Activated T-helper 1 cell treated with Interleukin-2 at 50 U/mL for 16 hours (primary cell): ENCODE measurements at places on chromosomes 16 and 17.

- no peak for DNase-seq
These were observed 21.1 kb upstream of the TFAP4 start for GRCh38 chr16:4293822-4294457.

DNA sequence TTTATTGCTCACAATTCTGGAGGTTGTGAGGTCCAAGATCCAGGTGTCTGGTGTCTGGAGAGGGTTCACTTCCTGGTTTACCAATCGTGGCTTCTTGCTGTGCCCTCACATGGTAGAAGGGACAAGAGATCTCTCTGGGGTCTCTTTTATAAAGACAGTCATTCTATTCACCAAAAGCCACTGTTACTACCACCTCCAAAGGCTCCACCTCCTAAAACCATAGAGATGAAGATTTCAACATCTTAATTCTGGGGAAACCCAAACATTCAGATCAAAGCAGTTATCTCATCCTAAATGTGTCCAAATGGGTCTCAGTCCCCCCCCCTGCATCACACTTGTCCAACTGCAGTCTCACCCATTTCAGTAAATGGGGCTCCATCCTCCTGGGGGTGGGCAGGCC, 132.9 kb upstream of the XYLT1 start:
- DNase-seq = no peak

GRCh38 chr16:29820730-29821642, 724 bp downstream of the MVP start:
- DNase-seq = no peak

DNA sequence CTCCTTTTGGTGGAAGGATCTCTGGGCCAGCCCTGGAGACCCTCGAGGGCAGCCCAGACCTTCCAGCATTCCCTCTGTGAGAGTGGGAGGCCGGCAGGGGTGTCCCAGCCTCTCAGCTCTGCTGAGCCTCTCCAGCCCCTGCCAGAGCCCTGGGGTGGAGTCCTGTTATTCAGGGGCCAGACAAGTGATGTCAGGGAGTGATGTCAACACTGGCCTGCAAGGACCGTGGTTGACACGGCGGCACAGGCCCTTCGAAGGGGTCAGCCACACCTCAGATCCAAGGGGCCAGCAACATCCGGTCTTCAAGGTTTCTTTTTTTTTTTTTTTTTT, 231.2 kb downstream of the KATNIP start:
- no peak for DNase-seq
